CD4-positive, alpha-beta memory T cell (primary cell): ENCODE measurements at places on chromosomes 7 and 10.
A peak's percentile ranks its signal among the peaks of the same experiment; 100 is the strongest.

- no peak for DNase-seq
These were observed 5.2 kb downstream of the NMT2 start for GRCh38 chr10:15163253-15163828.

DNA sequence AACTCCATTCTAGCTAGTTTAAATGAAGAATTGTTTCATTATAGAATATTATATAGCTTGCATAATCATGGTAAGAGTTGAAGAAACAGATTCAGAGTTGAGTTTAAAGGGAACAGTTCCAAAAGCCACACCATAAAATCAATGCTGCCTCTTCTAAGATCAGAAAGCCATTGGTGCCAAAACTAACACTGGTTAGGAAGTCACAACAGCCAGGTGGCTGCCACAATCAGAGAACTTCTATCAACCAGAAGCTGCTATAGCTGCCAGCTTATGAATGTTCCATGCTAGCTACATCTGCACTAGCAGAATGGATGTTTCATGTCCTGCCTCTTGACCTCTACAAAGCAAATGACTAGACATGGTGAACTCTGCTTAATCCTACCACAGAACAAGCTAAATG, 583.1 kb upstream of the LRRN3 start:
- DNase-seq, result no peak

GRCh38 chr10:70661623-70662361, 10.5 kb upstream of the ADAMTS14 start:
- no peak for DNase-seq

DNA sequence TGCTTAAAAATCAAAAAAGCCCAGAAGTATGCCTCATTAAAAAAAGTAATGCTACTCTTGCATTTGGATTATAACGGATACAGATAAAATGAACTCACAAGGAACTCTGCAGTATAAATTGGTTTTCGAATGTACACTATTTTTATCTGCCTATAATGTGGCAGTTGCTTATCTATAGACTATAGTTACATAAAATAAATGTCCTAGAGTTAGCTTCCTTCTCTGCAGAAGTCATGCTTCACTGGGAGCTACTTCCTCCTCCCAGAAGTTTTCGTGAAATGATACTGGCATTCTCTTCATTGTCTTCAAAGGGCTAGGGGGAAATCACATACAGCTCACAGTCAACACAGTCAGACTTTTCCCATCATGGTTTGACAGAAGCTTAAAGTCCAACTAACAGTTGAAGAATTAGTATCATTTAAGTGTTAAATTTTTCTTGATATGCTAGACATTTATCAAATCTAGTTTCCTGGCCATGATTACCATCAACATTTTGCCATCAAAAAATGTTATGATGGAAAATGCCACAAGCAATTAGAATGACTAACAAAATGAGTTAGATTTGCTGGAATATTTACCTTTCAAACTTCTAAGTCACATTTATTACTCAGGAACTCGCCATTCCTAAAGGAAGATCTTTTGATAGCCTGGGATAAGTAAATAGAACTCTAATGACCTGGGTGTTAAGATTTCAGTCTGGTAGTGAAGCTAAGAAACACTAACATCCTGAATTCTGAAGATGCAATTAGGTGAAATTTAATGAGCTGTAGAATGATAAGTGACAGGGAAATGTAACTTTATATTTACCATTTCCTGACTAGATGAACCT, 87.3 kb upstream of the TRIL start:
- DNase-seq, result no peak

- DNase-seq, result no peak
These were observed 69.1 kb downstream of the PRKAG2 start for GRCh38 chr7:151807846-151808245.

DNA sequence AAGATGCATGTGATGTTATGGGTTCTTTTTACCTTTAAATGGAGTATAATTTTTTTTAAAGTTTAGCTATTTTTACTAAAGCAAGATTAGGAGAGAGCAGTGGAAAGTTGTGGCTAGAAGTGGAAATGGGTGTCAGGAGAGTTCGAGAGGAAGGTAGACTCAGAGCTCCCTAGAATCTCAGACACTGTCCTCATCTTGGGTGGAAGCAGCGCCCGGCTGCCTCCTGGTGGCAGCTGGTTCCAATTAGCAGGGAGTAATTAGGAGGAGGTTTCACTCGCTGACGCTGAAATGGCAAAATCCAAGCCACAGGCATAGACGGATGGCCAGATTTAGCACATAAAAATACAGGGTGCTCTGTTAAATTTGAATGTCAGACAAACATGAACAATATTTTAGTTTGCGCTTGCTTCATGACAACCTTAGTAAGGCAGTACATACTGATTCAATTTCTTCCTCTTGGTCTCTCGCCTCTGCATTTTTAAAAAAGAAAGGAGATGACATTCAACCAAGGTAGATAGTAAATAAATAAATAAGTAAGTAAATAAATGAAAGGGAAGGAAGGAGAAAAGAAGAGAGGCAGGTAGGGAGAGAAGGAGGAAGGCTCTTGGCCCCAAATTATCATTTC, 58.5 kb downstream of the LGI1 start:
- peak; percentile 16 for DNase-seq

DNA sequence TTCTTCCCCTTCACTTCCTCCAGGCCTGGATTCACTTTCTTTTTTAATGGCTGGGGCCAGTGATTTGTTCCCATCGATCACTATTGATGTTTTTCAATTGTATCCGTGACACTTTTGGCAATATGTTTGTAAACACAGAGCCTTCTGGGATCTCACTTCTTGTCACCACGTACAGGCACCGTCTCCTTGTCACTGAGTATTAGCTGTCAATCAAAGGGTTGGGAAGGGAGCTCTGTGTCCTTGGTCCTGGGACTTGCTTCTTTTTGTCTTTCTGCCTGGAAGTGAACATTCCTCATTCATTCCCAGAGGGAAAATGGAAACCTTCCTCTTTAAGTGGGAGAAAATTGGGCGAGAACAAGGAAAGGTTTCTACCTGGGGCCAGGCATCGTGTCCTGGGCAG, 157.4 kb downstream of the PLXNA4 start:
- DNase-seq, result no peak

- DNase-seq, result peak; percentile 57
These were observed 20.2 kb upstream of the FHIP2A start for GRCh38 chr10:114801411-114801813.

GRCh38 chr7:151366880-151367222, 25.2 kb downstream of the NUB1 start:
- DNase-seq, result no peak

DNA sequence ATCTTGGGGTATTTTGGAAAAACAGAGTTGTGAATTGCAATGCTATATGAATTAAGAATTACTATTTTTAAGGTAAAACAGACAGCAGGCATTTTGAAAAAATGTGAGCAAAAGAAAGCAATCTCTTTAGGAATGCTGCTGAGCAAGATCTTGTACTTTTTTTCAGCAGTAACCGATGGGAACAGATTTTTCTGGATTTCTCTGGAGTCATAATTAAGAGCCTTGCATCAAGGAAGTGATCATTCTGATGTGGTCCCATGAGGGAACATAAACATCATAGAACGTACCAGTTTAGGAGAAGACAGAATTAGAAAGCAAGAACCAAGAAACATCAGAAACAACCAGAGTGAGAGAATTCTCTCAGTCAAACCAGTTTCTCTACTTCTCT, 157.0 kb upstream of the AGR3 start:
- no peak for DNase-seq

- DNase-seq, result no peak
These were observed 27.7 kb upstream of the PHYHIPL start for GRCh38 chr10:59148701-59149100.

- DNase-seq, result peak; percentile 21
These were observed 114.2 kb upstream of the FAM3C start for GRCh38 chr7:121510302-121510701.

DNA sequence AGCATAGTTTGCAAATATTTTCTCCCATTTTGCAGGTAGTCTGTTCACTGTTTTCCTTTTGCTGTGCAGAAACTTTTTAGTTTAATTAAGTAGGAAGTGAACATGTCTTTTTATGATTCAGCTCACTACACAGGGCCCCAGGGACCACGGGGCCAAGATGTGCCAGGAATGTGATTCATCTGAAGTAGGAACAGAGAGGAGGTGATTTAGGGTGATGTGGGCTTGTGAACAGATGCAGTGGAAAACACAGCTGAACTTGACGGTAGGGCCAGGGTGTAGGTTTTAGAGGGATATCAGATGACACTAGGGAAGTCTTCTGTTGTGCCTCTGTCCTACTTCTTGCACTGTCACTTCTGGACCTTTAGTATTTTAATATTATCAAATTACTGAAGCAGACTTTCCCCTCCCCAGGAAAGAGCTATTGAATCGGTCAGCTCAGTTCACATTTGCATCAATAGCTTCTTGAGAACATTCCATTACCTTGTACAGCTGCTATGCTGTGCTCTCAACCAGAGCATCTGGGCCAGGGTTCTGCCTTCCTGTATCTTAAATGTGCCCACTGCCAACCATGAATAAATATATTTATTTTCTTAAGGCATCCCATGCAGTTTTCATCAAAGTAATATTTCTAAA, 96.9 kb downstream of the OSBPL3 start:
- no peak for DNase-seq

GRCh38 chr7:127715901-127716300, 63.9 kb downstream of the SND1 start:
- DNase-seq, result no peak

- DNase-seq, result no peak
These were observed 578.7 kb upstream of the NRP1 start for GRCh38 chr10:33913194-33913593.

- DNase-seq, result no peak
These were observed 423.8 kb downstream of the GFRA1 start for GRCh38 chr10:115849197-115849596.

DNA sequence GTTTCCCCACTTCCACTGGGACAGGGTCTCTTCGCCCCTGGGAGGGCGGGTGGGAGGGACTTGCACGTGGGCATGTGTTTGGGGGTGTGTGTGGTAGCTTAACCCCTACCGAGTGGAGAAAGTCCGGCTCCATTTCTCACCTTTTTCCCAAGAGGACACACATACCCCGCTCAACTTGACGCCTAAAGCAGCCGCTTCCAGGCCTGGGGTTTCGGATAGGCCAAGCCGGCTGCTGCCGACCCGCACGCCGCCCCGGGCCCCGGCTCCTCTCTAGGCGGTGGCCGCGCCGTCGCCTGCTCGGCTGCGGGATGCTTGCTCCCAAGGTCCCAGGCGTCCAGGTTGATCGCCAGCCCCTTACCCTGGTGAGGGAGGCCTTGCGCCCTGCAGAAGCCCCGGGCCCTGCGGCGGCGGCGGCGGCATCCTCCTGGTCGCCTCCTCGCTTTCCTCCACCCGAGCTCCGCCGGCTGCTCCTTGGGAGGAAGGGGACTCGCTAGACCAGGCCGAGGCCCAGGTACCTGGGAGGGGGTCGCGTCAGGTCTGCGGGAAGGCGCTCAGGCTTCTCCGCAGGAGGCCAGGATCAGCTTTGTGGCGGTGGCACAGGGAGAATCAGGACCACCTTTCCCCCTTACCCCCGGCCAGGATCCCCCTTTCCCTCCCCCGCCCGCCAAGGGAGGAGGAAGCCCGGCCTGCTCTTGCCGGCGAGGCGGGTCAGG, 3.2 kb upstream of the GATA3 start:
- peak; percentile 26 for DNase-seq

DNA sequence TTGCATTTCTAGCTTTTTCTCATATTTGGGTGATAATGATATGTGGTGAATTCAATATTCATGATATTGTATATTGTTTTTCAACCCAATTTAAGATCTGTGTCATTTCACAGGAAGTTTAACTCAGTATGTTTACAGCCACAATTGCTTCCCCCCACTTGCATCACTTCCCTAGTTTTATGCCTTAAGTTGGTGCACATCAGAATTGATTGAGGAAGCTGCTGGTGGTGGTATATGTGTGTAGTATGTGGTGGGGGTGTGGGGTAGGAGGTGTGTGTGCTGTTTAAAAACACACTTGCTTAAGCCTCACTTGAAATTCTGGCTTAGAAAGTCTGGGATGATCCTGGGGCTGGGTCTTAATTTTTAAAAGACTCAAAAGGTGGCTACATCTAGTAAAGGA, 245.1 kb upstream of the AOAH start:
- DNase-seq, result peak; percentile 47

GRCh38 chr7:2042650-2043049, 190.1 kb downstream of the MAD1L1 start:
- DNase-seq, result no peak

DNA sequence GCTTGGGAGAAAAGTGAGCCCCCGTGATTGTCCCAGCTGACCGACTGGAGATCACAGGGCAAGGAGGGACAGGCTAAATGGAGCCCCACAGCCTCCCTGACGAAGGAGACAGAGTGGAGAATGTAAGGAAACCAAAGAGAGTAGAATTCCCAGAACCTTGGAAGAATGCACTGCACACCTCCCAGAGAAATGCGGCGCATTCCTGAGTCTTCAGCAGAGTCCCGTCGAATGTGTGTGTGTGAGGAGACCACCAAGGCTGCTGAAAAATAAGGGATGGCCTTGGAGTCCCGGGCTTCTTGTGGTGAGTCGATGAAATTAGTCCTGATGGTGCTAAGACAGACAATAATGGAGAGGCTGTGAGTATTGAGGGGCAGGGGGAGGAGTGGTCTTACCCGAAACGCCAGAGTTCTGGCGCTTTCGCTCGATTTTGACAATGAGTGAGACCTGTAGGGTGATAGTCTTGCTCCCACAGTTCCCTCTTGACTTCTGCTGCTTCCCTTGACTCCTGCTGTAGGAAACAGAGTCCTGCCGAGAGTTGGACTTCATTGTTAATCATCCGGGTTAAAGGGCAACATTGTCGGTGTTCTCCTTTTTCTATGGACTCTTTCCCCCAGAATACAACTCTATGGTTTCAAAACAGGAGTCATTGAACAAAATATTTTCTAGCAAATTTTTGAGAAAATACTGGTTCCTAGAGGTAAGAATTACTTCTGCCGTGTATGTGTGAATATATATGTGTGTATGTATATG, 103.2 kb downstream of the CNNM2 start:
- DNase-seq, result no peak

- DNase-seq, result no peak
These were observed 216.7 kb downstream of the ADAM12 start for GRCh38 chr10:126171555-126171954.

GRCh38 chr10:71562181-71562580, 157.4 kb downstream of the C10orf105 start:
- no peak for DNase-seq

- DNase-seq, result no peak
These were observed 29.0 kb downstream of the AKR1D1 start for GRCh38 chr7:138105221-138105620.
